ENCODE measurements at places on chromosomes 16 and 17.
A peak's percentile ranks its signal among the peaks of the same experiment; 100 is the strongest.

- DNase-seq: no peak
These were observed 29.5 kb upstream of the GSE1 start for GRCh38 chr16:85583491-85584181.

GRCh38 chr17:76444518-76445311 lies 8.2 kb downstream of the UBE2O start:
- DNase-seq: no peak

DNA sequence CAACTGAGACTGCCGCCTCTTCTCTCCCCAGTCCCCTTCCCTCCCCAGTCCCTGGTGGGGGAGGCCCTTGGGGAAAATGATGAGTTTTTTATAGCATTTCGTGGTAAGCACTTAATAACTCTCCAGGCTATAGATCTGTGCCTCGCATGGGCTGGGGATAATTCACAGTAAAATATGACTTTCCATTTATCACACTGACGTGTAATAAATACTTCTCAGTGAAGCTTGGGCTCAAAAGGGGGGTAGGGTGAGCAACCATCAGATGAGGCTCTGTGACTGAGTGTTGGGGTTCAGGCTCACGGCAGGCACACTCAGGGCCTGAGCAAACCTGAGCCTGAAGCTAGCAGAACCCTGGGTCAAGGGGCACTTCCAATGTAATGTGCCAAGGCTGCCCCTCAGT lies 101.6 kb downstream of the CCT6B start:
- no peak for DNase-seq

GRCh38 chr16:9136596-9136995 lies 45.2 kb downstream of the HAPSTR1 start:
- DNase-seq: no peak

DNA sequence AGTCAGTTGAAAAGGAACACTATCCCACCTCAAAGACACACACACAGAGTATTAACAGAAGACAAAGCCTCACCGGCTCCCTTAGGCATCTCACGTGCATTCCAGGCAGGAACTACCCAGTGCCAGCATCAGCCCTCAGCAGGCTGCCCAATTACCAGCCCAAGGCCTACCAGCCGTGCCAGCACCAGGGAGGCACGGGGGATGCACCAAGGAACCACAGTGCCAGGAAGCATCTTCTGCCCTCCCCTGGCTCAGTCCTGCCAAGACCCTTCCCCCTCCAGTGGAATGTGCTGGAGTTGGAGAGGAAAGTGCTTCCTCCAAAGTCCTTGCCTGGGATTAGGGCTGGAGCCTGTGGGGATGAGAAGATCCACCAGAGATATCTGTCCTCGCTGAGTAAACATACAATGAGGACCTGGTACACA lies 11.0 kb upstream of the KRT19 start:
- no peak for DNase-seq

DNA sequence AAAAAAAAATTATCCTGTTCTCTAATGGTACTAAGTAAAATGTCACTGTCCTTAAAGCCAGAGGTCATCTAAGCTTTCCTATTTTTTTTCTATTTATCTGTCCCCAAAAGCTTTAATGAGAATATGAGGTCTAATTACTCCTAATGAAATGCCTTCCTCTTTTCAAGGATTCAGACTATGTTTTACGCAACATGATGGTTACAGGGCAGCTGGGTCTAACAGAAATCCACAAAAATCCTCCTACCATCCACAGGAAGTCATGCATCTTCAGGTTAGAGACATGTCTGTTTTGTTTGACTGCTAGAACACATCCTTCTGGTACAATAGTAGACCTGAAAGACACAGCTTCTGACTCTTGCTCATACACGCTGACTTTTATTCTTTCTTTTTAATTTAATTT lies 29.7 kb upstream of the NSRP1 start:
- no peak for DNase-seq

GRCh38 chr17:36864827-36865430 lies 72.3 kb upstream of the LHX1 start:
- no peak for DNase-seq

DNA sequence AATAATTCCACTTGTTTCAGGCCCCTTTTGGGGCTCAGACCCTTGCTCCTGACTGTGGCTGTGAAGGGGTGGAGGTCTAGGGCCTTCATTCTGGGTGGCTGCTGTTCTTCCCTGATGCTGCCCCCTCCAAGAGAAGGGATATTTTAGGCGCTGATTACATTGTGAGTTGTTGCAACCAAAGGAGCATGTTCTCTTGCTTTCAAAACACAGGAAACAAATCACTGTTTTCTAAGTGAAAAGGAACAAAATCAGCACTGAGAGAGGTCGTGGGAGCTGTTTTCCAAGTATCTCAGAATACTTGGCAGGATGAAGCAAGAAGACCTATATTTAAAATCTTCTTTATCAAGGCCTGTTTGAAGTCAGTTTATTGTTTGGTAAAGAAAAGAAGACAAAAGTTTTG lies 25.3 kb upstream of the SEC14L1 start:
- peak; percentile 69 for DNase-seq

DNA sequence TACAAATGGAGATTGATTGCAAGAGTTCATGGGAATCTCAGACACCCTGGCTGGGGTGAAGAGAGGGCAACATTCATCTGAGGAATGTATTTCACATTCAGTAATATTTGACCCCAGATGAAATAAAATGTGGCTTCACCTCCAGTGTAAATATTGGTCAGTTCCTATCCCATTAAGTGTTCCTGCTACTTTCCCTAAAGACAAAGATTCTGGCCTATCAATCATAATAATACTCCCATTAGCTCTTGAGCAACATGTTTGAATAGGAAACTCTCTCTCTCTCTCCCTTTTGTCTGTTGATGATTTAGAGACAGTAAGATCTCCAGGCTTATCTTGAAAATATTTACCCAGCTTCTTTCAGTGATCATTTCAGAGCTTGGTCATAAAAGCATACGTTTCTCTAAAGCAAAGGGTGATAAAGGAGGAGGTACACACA lies 70.1 kb downstream of the KCNJ2 start:
- no peak for DNase-seq

DNA sequence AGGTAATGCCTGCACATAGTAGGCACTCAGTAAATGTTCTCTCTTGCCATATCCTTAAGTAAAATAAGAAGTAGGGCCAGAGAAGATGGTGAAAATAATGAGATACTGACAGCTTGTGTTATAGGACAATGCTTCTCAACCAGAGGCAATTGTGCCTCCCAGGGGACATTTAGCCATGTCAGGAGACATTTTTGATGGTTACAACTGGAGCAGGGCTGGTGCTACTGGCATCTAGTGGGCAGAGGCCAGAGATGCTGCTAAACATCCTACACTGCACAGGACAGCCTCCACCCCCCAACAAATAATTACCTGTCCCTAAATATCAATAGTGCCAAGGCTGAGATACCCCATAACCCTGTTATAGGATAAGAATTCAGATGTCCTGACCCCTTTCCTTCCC lies 1.7 kb downstream of the RAD51D start:
- peak; percentile 32 for DNase-seq

GRCh38 chr16:2194852-2195321 lies 1.5 kb downstream of the CASKIN1 start:
- DNase-seq: peak; percentile 27

DNA sequence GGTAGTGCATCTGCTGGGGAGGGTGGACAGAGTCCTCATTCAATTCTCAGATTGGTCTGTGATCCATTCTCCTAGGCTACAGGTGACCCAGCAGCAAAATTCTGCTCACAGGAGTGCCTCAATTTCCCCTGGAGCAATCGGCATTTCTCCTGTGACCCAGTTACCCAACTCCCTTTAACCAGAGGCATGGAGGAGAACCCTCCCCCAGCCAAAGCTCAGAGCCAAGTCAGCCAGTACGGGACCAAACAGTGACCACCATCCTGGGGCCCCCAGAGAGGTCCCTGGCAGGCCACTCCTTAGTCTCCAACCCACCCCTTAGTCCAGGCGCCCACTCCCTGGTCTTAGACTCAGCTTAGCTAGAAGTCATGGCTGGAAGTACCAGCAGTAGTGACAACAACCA lies 75.6 kb downstream of the DYNLRB2 start:
- DNase-seq: no peak
